ENCODE measurements at places on chromosomes 6 and 20. TPM values are rescaled to one million over a fixed set of nuclear protein-coding genes. Genes with fewer than 3 reads are reported as not detected.

CCN6 gene
- 0.43 TPM for total RNA-seq

GRCh38 chr20:62117658-62118057 is 4.6 kb upstream of the LSM14B start:
- DNase-seq, result peak; percentile 56

- DNase-seq, result no peak
Observed at GRCh38 chr6:35089935-35090505, 51.1 kb downstream of the TCP11 start.

DNA sequence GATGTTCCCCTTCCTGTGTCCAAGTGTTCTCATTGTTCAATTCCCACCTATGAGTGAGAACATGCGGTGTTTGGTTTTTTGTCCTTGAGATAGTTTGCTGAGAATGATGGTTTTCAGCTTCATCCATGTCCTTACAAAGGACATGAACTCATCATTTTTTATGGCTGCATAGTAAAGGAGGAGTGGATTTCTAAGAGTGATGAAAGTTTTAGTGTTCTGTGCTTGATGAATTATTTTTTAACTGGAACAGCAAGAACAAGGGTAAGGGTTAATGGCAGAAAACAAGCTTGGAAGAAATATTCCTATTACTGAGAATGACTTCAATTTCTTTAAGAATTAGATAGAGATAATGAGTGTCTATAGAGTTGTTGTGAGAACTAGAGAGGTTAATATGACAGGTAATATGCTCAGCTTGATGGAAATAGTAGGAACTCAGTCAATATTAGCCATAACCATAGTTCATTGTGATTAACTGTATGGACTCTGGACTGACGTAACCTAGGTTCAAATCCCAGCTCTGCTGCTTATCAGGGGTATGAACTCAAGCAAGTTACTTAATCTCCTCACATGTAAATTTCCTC is 190.0 kb downstream of the RPS12 start:
- no peak for DNase-seq

CLPSL1 gene
- total RNA-seq, result not detected

GRCh38 chr6:122347280-122347679 is 52.2 kb upstream of the HSF2 start:
- DNase-seq, result no peak

GRCh38 chr6:125314009-125314581 is 12.3 kb upstream of the HDDC2 start:
- peak; percentile 21 for DNase-seq

GRCh38 chr20:61303675-61304074 is 51.6 kb downstream of the CDH4 start:
- DNase-seq, result no peak

CCN2 gene
- total RNA-seq, result 0.41 TPM

DNA sequence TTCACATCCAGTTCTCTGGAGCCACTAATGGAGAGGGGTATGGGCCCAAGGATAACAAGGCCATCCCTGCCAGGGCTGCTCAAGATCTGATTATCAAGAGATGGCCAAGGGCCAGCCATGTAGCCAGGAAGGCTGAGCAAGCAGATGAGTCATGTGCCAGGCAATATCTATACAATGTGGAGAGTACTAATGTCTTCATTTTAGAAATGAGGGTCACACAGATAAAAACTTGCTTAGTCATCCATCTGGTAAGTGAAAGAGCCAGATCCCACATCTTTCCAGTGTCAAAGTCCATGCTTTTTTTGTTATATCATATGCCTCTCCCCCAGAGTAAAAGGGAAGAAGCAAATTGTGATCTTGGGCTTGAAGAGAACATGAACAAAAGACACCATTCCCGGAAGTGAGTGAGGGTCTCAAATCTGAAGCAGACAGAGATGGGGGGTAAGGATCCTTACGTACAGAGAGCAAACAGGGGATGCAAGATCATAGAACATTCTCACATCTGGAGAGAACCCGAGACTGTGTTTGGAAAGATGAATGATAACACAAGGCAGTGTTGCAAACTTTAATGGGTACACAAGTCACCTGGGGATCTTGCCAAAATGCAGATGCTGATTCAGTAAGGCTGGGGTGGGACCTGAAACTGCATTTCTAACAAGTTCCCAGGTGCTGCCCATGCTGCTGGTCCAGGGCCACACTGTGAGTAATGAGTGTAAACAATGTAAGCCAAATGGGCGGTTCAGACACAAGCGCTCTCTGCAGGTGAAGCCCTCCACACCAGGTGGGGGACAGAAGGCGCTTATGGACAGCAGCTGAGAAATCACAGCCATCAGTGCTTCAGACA is 20.0 kb upstream of the GSTA3 start:
- DNase-seq, result no peak

RBBP8NL gene
- not detected for total RNA-seq

GRCh38 chr6:10223841-10224240 is 191.0 kb downstream of the TFAP2A start:
- DNase-seq, result no peak

GRCh38 chr6:148382861-148383260 is 40.2 kb downstream of the SASH1 start:
- no peak for DNase-seq

DNA sequence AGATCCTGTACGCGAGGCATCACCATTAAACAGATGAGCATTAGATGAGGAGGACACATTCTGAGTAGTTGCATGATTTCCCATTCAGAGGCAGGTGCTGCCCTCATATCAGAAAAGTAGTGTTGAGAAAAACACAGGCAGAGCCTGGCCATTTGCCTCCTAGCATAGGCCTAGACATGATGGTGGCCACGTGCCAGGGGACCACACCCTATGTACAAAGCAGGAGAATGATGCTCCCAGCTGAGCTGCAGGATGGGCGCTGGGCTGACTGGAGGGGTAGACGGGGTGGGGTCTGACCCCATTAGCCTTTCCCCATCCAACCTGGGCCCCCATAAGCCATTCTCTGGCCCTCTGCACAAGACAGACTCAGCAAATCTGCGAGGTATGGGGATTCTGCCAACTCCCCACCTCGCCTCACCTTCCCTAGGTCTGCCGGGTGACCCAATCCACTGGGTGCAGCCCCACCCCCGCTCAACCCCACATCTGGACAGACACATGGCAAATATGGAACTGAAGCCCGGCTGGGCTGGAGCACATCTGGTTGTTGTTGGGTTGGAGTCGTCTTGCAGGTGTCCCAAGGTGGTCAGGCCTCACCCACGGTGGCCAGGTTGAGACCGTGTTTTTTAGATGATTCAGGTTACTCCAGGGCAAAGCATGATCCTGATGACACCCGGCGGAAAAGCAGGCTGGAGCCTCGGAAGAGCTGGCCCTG is 13.9 kb downstream of the PI16 start:
- DNase-seq, result no peak

DNA sequence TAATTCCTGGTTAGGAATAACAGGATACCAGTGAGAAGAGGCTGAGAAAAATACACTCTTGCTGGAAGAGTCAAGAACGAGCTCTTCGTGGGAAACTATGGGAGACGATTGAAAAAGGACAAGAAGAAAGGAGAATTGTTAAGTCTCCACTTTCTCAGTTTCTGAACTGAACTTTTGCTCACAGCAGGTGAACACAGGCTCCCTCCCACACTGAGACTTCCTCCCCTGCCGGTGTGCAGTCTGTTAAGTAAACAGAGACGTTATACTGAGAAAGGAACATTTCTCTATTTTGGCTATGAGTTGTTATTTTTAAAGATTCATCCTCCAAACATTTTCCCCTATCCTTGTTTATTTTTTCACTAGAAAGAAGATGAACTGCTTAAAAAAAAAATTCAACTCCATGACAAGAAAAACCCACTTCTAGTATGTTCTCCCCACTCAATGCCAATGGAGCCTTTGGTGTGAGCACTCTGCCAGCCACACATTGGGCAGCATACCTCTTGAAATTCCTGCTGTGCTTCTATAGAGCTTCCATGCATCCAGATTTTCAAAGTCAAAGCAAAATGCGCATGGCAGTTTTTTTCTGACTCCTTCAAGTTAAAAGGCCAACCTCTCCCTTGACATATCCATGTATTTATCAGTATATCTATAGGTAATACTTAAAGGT is 250.5 kb downstream of the ESR1 start:
- no peak for DNase-seq

DNA sequence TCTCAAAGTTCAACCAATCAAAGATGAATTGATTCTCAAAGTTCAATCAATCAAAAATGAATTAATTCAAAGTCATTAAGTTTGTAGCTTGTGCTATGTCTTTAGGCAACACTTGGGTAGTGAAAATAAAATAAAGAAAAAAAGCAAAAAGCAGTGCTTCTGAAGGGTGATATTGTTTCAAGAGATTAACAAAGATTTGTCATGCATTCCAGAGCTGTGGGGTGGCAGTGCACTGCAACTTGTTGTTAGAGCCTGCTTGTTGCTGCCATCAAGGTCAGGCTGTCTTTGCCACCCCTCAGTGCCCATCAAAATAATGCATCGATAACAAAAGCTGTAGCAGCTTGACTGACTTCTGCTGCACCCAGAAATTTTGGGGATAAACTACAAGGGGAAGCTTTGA is 128.6 kb downstream of the RNF144B start:
- DNase-seq, result no peak

GPSM3 gene
- total RNA-seq, result 43.4 TPM

DNA sequence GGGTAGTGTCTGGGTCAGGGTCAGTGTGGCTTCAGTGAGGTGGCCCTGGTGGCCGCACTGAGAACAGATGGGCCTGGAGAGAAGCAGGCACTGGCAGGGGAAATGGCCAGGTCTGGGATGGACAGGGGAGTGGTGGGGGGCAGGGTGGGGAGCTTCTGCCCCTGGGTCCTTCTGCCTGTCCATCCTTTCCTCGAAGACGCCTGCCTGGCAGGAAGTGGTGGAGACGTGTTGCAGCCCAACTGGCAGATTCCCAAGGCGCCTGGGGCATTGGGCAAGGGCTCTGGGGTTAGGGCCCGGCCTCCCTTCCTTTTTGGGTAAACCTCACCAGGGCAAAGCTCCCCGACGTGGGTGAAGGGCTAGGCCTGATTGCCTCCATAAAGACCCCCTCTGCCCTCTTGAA is 10.4 kb downstream of the SRC start:
- no peak for DNase-seq

LY6G6D gene
- not detected for total RNA-seq

- DNase-seq, result peak; percentile 18
Observed at GRCh38 chr20:1632178-1632577, 12.4 kb upstream of the SIRPB1 start.

DNA sequence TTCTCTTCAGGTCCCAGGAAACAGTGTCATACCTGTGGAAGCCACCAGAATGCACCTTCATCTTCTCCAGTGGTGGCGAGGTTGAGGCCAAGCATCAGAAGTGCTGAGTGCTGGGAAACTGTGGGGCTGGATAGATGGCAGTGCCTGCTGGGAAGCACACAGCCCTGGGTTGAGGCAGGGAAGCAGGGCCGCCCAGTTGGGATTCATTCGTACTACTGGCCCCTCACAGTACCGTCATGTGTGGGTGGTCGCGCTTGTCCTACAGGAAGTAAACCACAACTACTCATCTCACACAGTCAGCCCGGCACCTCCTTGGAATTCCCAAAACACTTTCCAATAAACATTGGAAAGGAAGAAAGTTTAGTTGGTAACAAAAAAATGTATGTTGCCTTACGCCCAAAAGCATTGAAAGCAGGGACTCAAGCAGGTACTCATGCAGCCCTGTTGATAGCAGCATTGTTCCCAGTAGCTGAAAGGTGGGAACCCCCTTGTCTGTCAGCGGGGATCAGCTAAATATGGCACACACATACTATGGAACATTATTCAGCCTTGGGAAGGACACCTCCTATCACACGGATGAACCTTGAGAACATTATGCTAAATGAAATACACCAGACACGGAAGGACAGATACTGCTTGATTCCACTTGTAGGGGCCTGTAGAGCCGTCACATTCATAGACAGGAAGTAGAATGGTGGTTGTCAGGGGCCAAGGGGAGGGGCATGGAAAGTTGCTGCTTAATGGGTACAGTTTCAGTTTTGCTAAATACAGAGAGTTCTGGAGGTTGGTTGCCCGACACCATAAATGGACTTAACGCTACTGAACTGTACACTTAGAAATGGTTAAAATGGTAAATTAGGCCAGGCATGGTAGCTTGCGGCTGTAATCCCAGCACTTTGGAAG is 162.7 kb downstream of the MTHFD1L start:
- DNase-seq, result no peak

LTB gene
- 161 TPM for total RNA-seq

GRCh38 chr20:58308680-58309527 is 611 bp upstream of the RAB22A start:
- DNase-seq, result no peak

DNA sequence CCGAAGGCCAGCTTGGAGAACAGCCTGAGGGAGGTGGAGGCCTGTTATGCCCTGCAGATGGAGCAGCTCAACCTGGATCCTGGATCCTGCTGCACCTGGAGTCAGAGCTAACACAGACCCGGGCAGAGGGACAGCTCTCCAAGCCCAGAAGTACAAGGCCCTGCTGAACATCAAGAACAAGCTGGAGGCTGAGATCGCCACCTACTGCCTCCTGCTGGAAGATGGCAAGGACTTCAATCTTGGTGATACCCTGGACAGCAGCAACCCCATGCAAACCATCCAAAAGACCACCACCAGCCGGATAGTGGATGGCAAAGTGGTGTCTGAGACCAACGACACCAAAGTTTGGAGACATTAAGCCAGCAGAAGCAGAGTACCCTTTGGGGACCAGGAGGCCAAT is 223.5 kb upstream of the ID4 start:
- no peak for DNase-seq

- no peak for DNase-seq
Observed at GRCh38 chr6:80145509-80145908, 39.0 kb downstream of the BCKDHB start.

- no peak for DNase-seq
Observed at GRCh38 chr6:78598966-78599365, 268.4 kb upstream of the IRAK1BP1 start.

NKAIN2 gene
- not detected for total RNA-seq

TM9SF4 gene
- total RNA-seq, result 44.4 TPM

DNA sequence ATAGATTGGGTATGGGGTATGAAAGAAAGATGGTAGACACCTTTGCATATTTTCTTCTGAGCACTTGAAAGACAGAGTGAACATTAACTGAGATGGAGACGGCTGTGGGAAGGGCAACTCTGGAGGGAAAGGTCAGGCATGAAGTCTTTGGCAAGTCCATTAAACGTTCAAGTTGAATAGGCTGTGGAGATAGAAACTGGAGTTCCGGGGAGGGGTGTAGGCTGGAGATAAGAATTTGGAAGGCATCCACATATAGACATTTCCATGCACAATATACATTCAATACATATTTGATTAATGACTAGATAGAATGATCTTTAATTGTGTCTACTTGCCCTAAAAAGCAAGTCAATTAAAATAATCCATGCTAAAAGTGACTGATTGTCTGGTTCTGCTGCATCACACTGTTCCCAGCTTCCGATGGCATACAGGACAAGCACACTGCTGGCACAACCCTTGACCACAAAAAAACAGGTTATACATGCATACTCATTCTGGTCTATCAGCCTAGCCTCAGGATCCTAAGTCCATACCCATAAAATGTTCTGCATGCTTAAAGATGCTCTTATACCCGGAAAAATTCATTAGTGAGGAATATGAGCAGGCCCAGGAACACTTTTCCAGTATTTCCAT is 1.9 kb upstream of the MYLK4 start:
- DNase-seq, result no peak

DNA sequence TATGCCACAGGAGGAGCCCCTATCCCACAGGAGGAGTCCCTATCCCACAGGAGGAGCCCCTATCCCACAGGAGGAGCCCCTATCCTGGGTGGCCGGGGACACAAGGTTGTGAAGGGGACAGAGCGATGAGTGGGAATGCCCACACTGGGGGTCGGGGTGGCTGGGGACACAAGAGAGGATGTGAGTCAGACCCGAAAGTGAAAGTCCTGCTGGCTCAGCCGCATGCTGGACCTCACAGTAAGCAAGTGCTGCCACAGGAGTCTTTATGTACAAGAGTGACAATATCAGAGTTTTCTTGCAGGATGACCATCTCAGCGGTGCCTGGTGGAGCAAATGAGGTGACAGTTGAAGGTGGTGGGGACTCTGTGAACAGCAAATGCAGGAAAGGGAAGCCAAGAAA is 93.7 kb downstream of the PSMB1 start:
- DNase-seq, result no peak
